ENCODE measurements at places on chromosomes 2 and 18.

DNA sequence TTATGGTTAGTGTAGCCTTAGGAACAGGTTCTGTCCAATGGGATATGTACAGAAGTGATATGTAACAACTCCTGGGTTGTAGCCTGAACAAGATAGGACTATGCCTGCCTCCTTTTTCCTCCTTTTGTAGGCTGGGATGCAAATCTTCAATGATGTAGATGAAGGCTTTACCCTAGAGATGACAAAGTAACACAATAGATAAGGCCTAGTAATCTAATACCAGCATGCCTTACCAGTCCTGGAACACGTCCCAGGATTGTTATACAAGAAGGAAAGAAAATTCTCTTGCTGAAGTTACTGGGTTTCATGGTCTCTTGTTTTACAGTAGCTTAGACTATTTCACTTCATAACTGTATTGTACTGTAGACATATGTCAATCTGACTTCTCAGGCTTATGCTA, 192.1 kb downstream of the OTX1 start:
- DNase-seq, result no peak

DNA sequence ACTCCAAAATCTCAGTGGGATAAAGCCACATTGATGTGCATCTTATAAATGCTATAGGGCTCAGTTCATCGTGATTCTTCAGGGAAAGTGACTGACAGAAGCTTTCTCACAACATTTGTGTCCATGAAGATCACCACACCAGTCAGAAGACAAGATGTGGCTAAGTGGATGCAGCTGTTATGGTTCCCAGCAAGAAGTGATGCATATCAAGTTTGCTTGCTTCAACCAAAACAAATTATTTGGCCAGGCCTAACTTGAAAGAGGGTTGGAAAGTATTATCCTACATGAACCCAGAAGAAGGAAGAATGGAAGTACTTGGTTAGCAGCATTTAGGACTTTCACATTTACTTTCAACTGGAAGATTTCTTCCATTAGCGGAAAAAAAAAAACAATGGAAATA, 210.0 kb upstream of the ACVR2A start:
- DNase-seq, result no peak

GRCh38 chr2:188629753-188630527, 338.3 kb downstream of the GULP1 start:
- no peak for DNase-seq

DNA sequence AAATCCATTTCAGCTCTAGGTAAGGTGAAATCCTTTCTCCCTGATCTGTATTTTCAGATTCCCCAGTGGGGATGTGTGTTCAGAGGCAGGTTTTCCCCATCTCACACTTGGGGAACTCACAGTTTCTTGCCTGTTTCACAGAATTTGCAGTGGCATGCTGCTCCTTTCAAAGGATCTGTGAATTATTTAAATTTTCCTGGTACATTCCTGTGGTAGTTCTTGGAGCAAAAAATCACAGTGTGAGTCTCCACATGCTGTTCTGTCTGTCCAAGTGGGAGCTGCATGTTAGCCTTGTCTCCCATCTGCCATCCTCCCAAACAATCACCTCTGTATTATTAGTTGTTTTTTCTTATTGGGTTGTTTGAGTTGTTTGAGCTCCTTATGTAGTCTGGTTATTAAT, 372.9 kb downstream of the ARL6IP6 start:
- no peak for DNase-seq

DNA sequence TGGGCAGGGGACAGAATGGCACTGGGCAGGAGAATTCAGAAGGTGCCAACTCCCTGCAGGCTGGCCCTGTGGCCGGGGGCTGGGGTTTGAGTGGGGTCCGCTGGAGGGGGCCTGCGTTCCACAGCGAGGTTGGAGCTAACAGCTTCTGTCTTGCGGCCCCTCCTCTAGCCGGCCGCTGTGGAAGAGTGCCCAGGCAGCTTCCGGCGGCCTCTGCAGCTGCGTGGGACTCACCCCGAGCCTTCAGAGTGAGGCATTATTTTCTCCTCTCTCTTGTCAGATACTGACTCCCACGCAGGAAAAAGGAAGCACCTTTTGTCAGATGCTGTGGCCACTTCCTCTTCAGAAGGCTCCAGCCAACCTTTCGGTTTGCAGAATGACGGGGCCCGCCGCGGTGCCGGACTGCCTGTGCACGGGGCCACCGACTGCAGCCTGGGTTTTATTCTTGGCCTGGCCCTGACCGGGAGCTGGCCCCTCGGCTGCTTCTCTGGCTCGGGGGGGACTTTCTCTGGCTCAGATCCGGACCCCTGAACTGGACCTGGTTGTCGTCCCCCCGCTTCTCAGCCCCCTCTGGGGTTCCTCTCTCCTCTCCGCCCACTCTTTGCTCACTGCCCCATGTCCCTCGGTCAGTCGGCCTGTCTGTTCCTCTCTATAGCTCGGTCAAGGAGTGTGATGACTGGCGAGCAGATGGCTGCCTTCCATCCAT, 40.1 kb downstream of the ARHGAP25 start:
- no peak for DNase-seq

DNA sequence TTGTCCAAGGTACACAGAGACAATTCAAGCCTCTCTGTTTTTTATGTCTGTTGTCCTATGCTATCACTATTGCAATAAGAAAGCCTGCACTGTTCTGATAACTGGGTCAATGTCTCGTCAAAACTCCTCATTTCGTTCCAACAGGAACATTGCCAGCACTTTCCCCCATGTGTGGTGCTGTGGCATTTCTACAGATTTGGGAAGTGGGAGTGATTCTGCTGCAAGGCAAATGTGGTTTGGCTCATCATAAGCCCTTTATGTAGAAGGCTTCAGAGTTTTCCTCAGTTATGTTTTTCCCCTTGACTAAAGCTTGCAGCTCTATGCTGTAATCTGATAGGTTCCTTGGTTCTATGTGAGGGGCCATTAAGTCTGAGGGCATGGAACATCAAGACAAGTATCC, 324.1 kb upstream of the TCF4 start:
- DNase-seq, result no peak

DNA sequence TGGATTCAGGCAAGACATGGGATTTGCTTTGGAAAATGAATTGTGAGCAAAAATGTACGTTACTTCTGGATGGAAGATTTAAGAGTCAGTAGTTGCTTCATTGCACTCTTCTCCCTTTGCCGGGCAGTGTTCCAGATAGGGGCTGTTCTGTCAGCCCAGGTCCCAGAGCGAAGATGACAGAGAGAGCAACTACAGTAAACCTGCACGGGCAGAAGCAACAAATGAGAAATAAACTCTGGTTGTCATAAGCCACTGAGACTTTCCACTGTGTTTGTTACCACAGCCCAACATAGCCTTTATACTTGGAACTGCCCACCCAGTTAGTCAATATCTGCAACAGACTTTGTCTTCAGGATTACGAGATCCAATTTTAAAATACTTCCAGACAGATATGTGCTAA, 83.3 kb downstream of the CACNB4 start:
- DNase-seq, result no peak

GRCh38 chr2:127568128-127568527, 32.6 kb downstream of the MYO7B start:
- DNase-seq, result peak; percentile 12

GRCh38 chr2:231672617-231673347, 35.5 kb upstream of the PTMA start:
- no peak for DNase-seq

All from right forelimb (tissue), 1 donor.